ENCODE measurements at places on chromosomes 7 and 10.

DNA sequence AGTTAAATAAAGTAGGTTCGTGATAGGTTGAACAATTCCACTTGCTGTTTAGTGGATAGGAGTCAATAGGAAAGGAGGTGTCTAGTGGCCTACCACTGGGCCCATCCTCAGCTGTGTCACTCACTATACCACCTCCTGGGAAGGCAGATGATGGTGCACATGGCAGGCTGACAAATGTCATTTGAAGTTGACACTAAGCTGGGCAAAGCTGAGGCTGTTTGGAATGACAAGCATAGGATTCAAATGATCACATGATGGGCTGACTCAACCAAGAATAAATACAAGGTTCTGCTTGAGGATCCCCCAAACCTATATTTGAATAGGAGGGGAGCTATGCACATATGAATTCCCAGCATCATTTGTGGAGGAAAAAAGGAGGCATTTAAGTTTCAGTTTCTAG, 489.8 kb downstream of the RPS24 start:
- DNase-seq: no peak

GRCh38 chr7:107951896-107952295, 51.1 kb downstream of the LAMB1 start:
- DNase-seq: no peak

GRCh38 chr7:42227021-42227420, 10.0 kb downstream of the GLI3 start:
- no peak for DNase-seq

- DNase-seq: no peak
These were observed 39.2 kb downstream of the EEPD1 start for GRCh38 chr7:36192053-36192824.

- DNase-seq: no peak
These were observed 166.4 kb downstream of the MLLT10 start for GRCh38 chr10:21700474-21700873.

GRCh38 chr7:132091706-132092105, 484.6 kb downstream of the PLXNA4 start:
- DNase-seq: no peak

DNA sequence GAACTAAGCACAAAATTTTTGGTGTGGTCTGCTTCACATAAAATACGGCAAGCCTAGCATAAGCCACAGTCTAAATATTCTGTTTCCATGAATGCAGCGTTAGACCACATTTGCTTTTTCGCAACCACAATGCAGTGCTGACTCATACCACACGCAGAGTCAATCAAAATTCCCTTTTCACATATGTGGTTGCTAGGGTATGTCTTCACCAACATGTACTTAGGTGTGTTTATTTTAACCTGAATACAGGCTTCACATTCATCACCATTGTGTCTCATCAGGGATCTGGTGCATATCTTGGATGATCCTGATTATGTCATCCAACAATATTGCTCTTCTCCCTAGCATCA, 90.8 kb downstream of the CHN2 start:
- no peak for DNase-seq

All from left renal pelvis (tissue), 4 donors.